ENCODE measurements at places on chromosomes 3 and 15. TPM values are rescaled to one million over a fixed set of nuclear protein-coding genes. Genes with fewer than 3 reads are reported as not detected.

DNA sequence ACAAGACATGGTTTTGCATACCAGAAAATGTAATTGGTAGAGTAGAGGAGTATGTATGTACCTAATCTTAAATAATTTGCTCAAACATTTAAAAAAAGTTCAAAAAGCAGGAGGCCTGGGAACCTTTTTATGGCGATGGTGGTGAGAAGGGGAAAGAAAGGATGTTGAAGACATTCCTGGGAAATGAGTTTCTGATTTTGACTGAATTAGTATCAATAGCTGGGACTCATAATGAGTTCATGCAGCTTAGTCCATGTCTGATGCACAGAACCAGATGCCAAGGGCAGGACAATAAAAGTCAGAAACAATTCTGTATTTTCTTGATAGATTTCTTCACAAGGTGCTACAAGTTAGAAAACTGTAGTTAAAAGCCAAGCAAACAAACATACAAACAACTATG is 395.3 kb downstream of the GAP43 start:
- DNase-seq, result no peak

DNA sequence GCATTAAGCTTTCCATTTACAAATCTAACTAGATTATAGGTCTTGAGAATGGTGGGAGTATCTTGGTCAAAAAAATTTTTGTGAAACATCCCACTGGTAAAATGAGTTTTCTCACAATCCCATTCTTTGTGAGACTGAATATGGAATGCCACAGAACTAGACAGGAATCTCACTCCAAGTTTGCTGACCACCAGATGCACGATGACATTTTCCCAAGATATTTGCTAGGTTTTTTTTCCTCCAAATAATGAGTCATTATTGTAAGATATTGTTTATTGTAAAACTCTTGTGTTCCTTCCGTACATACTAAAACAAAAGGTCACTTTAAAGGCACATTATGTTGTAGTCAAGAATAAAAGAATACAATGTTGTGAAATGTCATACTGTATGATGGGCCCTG is 53.9 kb downstream of the COPS2 start:
- DNase-seq, result no peak

GRCh38 chr3:180743813-180744590 is 64.7 kb upstream of the CCDC39 start:
- no peak for DNase-seq

- DNase-seq, result no peak
These were observed 89.4 kb downstream of the PDE8A start for GRCh38 chr15:85071061-85071460.

The GOLGA6L6 gene
- total RNA-seq, result not detected

The GLDN gene
- not detected for total RNA-seq

The GJD2 gene
- total RNA-seq, result not detected

The KCNH8 gene
- total RNA-seq, result not detected

The PLA2G4E gene
- not detected for total RNA-seq

Measured in CD4-positive, alpha-beta T cell (primary cell).